RWPE2 (cell line): ENCODE measurements at places on chromosomes 13 and 19.

- DNase-seq, result peak; percentile 86
Observed at GRCh38 chr19:13118424-13119193, 545 bp downstream of the NACC1 start.

DNA sequence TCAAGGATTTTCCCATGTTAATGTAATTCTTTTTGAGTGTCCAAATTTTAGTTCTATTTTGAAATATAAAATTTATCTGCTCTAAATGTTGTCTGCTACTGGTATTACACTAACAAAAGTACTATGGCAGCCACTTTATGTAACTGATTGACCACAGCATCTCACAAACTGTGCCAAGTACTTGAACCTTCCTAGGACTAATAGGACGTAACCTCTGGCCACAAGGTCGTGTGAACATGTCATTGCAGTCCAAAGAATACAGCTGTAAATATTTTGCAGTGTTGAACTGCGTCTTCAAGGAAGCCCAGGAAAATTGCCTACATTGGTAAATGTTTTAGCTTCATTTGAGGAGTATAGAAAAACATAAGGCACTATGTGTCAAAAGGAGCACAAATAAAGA is 1.9 kb downstream of the KCTD4 start:
- no peak for DNase-seq

DNA sequence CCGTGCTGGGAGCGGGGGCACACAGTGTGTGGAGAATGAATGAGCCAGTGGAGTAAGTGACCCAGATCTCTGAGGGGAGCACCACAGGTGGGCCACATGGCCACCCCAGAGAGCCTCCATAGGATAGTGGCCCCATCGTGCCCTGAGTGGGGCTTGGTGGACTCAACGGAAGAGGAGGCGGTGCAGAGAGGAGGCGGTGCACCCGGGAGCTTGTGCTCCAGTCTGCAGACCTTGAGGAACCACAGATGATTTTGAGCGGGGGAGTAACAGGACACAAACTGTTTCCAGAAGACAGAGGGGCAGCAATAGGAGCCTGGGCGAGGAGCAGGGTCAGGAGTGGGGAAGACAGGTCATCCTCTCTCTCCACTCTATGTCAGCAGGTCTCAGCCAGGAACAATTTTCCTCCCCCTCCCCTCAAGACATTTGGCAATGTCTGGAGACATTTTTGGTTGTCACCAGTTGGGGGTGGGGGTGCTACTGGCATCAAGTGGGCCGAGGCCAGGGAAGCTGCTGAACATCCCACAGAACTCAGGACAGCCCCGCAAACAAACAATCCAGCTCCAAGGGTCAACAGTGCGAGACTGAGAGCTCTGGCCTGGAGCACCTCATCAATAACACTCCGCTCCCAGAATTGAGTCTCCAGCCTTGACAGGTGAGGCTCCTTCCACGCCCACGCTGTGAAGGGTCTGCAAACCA is 182.2 kb downstream of the USP12 start:
- no peak for DNase-seq

DNA sequence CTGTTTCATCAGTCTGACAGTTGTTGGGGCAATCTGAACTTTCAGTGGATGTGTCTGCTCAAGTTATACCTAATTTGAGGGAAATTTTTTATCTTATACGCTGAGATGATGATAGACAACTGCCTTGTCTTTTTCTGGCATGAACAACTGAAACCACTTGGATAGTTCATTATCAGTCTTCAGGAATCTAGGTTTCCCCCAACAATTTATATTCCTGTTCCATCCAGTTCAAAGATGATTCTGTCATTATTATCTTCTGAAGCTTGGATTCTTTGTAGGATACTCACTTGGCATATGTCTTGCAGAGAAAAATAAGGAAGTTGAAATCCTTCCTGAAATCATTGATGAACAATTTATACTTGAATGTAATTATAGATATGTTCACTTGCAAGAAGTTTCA is 193.7 kb downstream of the LMO7 start:
- DNase-seq, result no peak

DNA sequence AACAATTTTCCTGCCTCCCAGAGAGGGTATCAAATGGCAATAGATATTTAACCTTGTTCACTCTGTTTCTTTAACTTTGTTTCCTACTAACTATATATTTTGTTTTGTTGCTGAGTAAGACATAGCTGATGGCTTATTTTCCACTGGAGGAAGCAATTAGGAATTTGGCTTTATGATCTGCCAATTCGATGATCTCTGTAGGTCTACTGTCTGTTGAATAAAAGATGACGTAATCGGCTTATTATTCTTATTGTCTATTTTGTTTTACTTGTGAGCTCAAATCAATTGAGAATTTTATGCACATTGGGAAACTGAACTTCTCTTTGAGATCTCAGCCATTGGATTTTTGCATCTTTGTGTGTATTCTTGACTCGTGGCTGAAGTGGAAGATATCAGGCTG is 862.6 kb downstream of the EFNB2 start:
- DNase-seq, result no peak

- DNase-seq, result no peak
Observed at GRCh38 chr19:45110851-45111266, 17.9 kb downstream of the PPP1R37 start.

DNA sequence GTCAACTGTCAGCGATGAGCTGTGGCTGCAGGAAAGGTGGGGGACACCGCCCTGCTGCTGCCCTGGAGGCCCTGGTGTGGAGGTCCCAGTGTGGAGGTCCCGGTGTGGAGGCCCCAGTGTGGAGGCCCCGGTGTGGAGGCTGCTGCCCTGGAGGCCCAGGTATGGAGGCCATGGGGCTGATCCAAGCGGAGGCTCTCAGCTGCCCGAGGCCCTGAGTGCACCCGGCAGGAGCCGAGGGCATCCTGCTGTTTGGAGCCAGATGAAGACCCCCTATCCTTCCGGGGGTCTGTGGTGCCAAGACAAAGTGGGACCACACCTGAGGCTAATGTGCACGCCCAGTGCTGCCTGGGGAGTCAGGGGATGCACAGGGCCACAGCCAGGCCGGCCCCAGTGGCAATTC is 210.4 kb upstream of the SOX1 start:
- no peak for DNase-seq

DNA sequence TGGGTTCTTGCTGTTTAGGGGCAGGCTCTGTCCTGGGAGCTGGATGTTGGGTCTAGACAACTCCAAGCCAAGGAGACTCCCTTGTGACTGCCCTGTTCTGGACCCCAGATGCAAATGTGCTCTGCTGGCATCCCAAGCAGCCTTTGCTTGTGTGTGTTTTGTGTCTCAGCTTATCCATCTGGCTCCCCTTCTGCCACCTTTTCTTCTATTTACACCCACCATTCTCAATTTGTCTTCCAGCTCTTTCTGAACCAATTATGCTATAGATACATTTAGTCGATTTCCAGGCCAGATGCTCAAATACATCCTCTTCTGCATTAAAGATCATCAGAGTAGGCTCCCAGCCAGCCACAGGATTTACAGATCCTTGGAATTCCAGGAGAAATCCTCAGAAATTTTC is 115.0 kb upstream of the SLC7A1 start:
- no peak for DNase-seq

GRCh38 chr13:75902166-75903104 is 266.3 kb downstream of the LMO7 start:
- no peak for DNase-seq

DNA sequence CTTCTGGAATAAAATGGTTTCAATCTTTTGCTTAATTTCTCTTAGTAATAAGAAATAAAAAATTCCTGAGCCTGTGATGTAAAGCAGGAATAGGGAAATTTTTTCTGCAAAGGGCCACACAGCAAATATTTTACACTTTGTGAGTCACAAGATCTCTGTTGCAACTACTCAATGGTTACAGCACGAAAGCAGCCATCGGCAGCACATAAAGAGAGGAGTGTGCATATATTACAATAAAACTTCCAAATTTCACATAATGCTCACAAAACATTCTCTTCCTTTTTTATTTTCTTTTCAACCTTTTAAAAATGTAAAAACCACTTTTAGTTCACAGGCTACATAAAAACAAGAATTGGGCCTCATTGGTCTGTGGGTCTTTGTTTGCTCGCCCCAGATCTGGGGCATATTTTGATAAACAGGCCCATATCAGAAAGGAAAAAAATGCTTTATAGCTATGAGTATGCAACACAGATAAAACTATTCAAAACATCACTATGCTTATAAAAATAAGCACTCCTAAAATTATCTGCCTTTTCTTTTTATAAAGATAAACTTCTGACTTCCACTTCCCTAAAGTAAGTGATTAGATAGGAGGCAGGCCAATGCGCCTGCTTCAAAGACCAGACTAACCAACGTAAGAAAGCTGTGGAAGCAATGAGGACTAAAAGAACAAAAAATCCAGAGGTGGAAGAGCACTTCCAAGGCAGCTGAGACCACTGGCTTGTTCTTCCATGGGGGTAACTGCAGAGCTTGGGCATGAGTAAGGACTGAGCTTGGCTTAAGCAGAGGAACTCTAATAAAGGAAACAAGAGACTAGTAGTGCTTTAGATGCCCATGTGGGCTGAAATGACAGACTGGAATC is 26.5 kb downstream of the MYCBP2 start:
- DNase-seq, result no peak

GRCh38 chr19:48230555-48231129 is 25.1 kb downstream of the CARD8 start:
- no peak for DNase-seq

- no peak for DNase-seq
Observed at GRCh38 chr13:39312596-39312995, 274.3 kb downstream of the NHLRC3 start.

GRCh38 chr19:11247391-11247790 is 8.0 kb downstream of the ANGPTL8 start:
- DNase-seq, result no peak

DNA sequence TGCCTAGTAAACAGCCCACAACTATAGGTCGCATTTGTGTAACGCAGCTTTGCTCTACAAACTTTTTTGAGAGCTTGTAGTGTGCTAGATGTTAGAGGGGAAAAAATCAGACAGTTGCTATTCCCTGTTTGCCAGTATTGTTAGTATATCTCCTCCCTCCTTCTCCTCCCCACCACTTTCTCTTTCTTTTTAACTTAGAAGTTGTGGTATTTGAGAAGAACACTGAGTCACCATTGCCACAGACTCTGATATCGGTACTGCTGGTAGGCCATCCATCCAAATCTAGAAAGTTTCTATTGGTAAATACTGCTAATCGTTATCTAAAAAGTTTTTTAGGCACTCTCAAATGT is 666 bp downstream of the POMP start:
- no peak for DNase-seq

GRCh38 chr13:36973621-36974295 is 25.4 kb downstream of the ALG5 start:
- DNase-seq, result no peak

DNA sequence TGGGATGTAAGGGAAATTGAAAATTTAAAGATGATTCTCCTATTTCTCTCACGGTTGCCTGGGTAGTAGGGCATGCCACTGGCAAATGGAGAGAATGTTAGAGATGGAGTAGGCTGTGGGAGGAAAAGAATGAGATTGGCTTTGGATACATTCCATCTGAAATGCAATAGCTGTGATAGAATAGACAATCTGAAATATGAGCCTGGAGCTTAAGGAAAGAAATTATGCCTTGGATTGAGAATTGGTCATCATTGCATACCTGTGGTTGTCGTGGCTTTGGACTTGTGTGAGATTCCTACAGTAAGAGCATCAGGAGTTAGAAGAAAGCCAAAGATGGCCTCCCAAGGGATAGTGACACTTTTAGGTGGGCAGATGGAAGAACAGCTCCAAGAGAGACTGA is 305.1 kb upstream of the SLC10A2 start:
- DNase-seq, result no peak

GRCh38 chr13:60453490-60453889 is 56.5 kb downstream of the TDRD3 start:
- DNase-seq, result no peak

DNA sequence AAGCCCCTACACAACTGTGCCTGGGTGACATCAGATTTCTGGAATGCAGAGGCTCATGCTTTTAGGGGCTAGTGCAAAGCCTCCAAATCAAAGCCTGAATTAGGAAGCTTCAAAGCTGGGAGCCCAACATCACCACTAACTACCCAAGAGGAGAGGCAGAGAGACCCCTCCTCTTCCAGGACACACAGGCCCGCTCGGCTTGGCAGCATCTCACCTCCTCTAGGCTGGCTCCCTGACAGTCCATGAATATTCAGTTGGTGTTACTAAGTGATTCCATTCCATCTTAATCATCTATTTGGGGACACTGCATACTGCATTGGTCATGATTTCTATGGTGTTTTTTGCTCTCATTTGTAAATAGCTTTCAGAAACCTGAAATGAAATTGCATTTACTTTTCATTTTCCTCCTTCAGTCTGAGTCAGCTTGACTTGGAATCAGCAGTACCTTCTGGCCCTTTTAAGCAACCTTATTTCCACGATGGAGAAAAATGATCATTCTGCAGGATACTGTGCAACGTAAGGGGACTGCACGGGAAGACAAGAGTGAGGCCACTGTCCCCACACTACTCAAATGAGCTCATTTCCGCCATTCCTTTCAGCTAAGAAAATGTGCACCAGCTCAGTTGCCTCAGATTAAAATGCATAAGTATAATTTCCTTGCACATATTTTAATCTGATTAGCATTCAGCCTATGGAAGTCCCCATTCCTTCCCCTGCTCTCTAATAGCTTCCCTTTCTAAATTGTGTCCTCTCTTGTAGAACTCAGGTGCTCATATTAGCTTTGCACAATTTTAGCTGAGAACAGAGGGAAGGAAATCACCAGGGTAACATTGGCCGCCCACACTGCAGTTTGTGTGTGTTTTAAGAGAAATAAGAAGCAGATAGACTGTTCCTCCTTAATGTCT is 219.9 kb downstream of the RFC3 start:
- DNase-seq, result no peak

GRCh38 chr19:47176627-47177090 is 46.0 kb downstream of the SAE1 start:
- no peak for DNase-seq

- DNase-seq, result no peak
Observed at GRCh38 chr19:30363073-30363472, 9.1 kb upstream of the ZNF536 start.
